ENCODE measurements at places on chromosomes 7 and 10.

GRCh38 chr10:15640536-15641085, 79.1 kb downstream of the ITGA8 start:
- no peak for DNase-seq

DNA sequence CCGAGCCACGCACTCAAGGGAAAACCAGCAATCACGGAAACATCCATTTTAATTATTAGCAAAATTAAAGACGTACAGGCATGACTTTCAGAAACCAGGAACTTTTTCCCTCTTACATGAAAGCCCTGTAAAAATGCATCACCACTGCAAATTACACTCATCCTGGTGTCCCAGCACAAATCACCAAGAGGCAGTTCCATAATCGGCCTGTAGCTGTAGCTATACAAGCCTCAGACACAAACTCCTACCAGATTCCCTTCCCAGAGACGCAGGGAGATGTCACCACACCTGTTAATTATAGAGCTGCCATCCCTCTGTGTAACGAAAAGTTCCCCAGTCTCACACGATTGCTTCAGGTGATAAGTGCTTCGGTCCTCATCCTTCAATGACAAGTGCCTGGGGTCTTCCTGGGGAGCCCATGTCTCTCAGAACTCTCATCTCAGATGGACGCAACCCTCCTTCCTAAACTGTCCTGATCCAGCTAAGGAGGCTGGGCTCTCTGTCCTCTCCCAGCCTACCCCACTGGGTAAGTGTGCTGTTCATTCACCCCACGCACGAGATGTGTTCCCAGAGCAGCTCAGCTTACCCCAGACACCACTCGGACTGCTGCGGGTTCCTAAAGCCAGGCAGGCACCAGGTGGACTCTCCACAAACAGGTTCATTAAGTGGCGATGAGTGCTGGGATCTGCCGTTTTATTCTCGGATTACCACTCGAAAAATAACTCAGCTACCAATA, 5.9 kb downstream of the FGFR2 start:
- no peak for DNase-seq

DNA sequence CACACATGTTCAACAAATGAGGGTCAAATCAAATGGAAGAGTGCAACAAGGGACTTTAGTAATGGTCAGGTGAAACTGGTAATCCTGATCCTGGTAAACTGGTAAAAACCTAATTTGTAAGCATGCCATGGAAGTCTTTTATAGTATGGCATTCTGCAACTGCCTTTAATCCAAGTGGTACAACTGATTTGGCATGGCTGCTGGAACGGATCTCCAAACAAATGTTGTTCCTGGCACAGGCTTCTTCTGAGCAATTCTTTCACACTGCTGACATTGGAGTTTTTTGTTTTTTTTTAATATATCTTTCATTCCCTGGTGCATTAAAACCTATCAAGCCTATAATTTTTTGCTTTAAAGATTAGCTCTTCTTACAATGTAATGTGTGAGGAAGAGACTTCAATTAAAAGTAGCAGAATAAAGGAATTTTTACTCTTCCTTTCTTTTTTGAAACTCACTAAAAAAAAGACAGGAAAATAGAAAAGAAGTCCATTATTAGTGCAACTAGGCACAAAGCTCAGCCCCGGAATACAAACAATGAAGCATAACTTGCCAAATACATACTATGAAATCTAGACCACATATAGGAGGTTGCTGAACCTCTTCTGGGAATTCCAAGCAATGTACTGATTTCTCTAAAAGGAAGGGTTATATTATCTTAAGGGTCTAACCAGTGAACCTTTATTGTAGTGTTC, 79.3 kb upstream of the OIT3 start:
- no peak for DNase-seq

DNA sequence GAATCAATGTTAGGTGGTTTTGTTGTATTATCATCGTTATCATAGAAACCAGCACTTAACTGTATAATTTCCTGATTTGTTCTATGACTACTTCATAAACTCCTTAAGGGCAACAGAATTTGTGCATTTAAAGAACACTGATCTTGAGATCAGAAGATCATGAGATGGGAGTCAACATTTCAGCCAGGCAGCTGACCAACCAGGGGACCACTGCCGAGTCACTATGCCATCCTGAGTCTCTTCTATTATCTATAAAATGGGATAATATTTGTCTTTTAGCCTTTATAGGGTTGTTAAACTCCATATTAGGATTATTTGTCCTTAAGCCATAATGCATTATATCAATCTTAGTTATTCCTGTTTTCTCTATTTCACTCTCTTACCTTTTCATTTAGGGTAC, 261.7 kb downstream of the GPAM start:
- DNase-seq: no peak

GRCh38 chr7:79060498-79060897, 393.0 kb downstream of the MAGI2 start:
- DNase-seq: no peak

Measured in midbrain (tissue), 1 donor.